Effector CD8-positive, alpha-beta T cell (primary cell): ENCODE measurements at places on chromosomes 12 and 14.
A peak's percentile ranks its signal among the peaks of the same experiment; 100 is the strongest.

DNA sequence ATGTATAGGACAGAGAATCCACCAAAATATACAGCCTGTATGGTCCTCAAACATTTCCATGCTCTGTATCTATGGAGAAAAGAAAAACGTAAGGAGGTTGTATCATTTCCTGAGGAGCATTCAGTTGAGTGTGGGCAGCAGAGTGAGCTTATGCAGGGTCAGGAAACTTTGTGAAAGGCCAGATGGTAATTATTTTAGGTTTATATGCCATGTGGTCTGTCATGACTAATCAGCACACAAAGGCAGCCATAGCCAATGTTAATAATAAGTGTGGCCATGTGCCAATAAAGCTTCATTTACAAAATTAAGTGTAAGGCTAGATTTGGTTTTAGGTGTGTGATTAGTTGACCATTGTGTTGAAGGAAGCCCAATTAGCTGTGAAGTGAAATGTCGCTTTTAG, 33.2 kb upstream of the A2M start:
- DNase-seq, result no peak

DNA sequence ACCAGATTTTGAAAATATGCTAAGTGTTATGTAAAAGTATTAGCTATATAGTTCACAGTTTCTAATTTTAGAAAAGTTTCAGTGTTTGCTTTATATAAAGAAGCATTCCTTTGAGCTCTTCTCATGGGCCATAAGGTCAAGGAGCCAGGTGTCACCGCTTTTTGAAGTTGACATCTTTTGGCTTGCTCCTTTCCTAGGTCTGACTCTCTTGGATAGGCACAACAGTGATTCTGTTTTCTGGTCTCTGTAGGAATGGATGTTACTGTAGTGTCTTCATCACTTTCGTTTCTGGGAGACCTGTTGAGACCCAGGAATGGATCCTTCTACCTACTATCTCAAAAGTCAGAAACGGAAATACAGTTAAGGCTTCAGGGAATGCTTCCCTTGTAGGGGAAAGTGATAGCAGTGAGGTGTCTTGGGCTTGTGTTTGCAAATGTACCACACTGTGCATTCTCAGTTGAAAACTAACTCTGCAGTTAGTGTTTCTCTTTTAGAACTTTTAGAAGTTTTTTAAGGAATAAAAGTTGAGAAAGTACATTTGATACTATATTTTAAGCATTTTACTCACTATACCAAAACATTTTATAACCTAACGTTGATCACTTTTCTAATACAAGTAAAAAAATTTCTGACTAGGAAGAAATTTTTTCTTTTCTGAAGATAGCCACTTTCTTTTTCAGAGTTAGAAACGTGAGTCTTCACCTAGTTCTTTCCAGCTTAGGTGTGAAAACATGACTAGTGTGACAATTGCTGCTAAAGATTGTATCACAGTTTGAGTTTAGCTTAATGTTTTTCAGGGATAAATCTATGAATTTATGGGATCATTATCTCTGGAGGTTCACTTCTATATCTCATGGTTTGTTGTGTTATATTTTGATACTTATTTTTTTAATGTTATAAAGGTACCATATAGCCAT, 20.8 kb downstream of the VRK1 start:
- no peak for DNase-seq

DNA sequence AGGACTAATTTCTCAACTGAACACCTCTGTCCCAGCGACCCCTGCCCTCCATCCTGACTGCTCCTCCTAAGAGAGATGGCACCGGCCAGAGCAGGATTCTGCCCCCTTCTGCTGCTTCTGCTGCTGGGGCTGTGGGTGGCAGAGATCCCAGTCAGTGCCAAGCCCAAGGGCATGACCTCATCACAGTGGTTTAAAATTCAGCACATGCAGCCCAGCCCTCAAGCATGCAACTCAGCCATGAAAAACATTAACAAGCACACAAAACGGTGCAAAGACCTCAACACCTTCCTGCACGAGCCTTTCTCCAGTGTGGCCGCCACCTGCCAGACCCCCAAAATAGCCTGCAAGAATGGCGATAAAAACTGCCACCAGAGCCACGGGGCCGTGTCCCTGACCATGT, 756 bp downstream of the RNASE7 start:
- no peak for DNase-seq

GRCh38 chr12:115626210-115626609, 651.3 kb downstream of the MED13L start:
- DNase-seq, result no peak

GRCh38 chr12:57230381-57231155, 1.1 kb downstream of the SHMT2 start:
- DNase-seq, result no peak

GRCh38 chr12:2698566-2698965, 96.2 kb upstream of the FKBP4 start:
- DNase-seq, result no peak

DNA sequence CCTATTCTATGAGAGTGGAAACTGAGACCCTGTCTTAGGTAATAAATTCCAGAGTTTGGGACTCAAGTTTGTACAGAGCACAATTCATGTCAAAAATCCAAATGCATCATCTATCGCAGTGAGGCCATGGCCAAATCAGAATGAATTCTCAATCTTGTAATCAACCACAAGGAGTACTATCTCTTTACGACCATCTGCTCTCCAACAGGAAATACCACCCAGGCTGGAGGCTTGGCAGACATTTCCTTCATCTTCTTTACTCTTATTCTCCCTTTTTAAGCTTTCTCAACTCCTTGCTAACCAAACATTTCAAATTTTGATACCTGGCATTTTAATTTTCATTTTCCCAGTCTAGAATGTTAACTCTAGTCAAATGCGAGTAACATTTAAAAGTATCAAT, 32.7 kb upstream of the RNU6-7 start:
- no peak for DNase-seq

DNA sequence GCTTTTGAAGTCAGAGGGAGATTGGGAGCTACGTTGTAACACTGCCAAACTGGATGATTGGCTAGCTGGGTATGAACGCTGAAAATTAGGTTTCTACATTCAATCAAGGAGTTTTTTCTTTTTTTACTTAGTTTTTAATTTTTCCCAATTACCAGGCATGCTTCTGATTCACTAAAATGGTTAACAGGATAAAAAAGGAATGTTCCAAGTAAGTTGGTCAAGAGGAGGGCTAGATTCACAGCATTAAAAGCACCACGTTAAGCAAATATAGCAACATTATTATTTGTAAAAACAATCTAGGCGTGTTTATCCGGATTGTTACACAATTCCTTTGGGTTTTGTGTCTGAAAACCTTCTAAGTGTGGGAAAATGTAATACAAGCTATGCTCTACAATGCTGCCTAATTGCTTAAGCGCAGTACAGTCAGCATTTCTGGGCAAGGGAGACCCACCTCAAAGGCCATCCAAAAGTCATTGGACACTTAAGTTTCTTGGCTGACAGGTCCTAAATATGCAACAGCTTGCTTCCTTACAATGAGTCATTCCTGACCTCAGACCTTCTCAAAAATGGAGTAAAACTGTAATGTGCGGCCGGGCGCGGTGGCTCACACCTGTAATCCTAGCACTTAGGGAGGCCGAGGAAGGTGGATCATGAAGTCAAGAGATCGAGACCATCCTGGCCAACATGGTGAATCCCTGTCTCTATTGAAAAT, 1.2 kb downstream of the RPLP0 start:
- no peak for DNase-seq

DNA sequence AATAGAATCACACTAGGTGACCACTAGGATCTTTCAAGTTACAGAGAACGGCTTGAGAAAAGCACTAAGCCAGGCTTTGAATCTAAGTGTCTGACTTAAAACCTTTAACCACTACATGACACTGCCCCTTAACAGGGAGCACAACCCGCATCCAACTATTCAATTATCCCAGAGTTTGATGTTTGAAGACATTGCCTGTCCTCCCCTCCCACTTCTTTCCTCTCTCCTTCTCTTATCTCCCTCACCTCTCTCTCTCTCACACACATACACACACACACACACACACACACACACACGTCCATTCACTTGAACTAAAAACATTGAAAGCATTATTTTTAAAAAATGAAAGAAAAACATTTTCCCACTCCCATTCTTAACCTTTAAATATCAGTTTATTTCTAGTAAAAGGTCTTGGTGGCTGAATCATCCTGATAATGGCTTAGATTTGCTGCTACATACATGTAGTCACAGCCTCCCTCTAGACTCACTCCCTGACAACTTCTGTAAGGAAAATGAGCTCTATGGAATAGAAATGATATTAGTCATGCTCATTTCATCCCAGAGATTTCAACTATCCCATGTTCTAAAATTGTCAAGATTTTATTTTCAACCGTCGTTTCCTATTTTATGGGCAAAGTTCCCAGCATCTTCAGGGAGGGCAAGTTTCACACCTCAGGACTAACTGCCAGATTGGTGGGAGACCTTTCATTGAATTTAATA, 53.5 kb upstream of the RAP1B start:
- no peak for DNase-seq

DNA sequence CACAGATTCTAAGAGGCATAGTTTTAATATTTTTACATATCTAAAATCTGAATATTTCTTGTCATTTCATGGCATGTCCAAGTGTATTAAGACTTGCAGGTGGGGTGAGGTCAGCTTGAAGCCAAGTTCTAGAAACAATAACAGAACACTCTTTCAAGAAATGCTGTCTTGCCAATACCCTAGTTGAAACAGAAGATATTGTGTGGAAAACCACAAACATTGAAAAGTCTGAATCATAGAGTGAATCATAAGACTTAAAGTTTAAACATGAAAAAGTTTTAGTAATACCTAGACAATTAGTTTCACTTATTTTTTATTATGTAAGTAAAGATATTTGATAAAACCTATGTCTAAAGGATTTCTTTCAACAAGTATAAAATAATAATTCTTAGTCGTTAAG, 191.5 kb upstream of the CAND1 start:
- DNase-seq, result no peak

DNA sequence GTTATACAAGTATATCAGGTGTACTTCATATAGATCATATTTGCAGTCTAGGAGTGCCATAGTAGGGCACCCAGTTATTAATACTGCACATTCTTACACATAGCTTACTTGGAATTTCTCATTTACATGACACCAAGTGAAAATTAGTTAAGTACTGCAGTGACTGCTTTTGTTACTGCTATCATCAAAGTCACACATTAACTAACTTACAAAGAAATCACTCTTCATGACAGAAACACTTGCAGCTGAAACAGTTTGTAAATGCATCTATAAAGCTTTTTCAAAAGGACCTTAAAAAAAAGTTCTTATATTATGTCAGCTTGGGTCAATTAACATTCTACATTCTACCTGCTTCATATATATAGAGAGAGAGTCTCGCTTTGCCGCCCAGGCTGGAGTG, 17.8 kb upstream of the RFC5 start:
- no peak for DNase-seq

- no peak for DNase-seq
Measured at GRCh38 chr12:51898937-51899336, 8.4 kb upstream of the ACVRL1 start.

- no peak for DNase-seq
Measured at GRCh38 chr12:108561852-108562347, 496 bp upstream of the ISCU start.

- no peak for DNase-seq
Measured at GRCh38 chr12:58671196-58671595, 249.1 kb downstream of the LRIG3 start.

- DNase-seq, result no peak
Measured at GRCh38 chr12:42953021-42953420, 363.5 kb upstream of the PRICKLE1 start.

DNA sequence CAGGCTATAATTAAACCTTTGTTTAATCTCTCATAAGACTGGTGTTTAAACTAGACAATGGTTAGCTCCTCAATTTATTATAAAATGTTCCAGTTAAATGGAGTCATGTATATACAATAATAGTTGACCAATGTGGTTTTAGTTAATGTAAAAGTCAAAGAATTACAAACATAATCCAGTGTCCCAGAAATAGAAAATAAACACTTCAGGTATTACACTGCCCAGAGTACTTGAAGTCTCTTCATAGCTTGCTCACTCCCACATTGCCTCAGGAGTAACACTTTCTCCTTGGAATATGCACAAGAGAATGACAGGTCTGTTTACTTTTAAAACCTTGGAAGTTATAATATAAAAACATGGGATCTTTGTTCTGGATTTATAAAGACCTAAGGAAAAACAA, 60.5 kb downstream of the SLC38A1 start:
- no peak for DNase-seq

DNA sequence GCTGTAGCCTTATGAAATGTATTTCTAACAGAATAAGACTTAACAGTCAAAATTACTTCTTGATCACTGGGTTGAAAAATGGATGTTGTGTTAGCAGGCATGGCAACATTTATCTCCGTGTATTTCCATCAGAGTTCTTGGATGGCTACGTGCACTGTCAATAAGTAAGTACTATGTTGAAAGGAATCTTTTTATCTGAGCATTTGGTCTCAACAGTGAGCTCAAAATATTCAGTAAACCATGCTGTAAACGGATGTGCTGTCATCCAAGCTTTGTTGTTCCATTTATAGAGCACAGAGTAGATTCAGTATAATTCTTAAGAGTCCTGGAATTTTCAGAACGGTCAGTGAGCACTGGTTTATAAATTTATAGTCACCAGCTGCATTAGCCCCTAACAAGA, 15.5 kb downstream of the SCAF11 start:
- DNase-seq, result no peak

GRCh38 chr12:132572106-132572505, 38.3 kb downstream of the LRCOL1 start:
- DNase-seq, result no peak

GRCh38 chr12:68975811-68976210, 42.8 kb upstream of the CPM start:
- no peak for DNase-seq

GRCh38 chr12:98997899-98998298, 352.8 kb downstream of the APAF1 start:
- DNase-seq, result no peak

- DNase-seq, result no peak
Measured at GRCh38 chr12:108667349-108667748, 33.7 kb upstream of the SELPLG start.

DNA sequence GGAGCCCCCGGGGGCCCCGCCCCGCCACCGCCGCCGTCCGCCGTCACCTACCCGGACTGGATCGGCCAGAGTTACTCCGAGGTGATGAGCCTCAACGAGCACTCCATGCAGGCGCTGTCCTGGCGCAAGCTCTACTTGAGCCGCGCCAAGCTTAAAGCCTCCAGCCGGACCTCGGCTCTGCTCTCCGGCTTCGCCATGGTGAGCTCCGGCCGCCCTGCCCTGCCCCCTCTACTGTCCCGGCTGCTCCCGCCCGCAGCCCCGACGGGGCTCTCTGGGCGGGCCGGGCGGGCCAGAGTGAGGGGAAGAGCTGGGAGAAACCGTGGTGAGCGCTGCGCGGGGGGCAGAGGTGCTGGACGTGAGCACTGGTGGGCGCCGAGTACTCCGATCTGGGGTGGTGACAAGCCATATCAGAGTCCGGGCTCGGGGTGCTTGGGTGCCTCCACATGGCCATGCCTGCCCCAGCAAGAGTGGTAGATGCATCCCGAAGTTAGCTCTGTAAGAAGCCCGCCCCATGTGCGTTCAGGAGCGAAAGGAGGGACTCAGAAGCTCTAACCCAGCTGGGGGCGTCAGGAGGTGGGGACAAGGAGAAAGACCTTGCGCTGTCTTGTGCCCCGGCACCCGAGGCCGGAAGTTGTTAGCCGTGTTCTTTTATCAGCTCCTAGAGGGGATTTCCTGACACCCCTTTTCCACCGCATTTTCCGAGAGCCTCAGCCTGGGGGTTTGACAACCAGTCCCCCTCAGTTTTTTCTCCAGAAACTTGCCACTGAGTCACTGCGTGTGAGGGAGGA, 717 bp downstream of the ORAI1 start:
- peak; percentile 80 for DNase-seq
